ENCODE measurements at places on chromosomes 7 and 10.

DNA sequence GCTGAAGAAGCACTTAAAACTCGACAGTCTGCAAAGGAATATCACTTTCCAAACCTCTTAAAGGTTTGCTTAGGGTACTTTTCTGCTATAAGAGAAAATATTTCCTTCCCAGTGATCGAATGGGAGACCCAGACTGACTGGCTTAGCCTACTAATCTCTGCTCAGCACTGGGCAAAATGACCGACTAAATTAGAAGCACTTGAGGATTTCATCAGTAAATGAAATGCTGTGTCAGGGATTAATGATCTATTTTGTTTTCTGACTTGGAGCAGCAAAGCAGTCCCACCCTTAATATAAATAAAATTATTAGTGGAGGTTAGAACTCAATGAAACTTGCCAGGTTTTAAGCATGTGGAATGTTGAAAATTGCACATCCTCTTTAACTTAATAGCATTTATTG is 411.6 kb downstream of the NEBL start:
- no peak for DNase-seq

DNA sequence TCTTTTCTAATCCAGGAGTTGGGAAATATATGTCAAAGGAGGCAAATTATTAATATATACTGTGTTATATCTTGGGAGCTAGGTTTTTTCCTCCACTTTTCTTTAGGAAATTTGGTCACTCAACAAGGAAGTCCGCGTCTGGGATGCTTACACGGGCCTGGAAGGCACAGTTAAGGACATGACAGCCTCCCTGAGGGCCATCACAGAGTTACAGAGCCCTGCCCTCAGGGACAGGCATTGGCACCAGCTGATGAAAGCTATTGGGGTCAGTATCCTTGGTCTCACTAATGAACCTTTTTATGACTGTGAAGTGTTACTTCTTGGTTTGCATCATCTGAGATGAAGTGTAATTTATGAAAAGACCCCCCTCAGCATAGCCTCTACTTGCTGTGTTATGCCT is 74.7 kb downstream of the DNAH11 start:
- DNase-seq = no peak

GRCh38 chr7:151683615-151684407 is 164.1 kb upstream of the RHEB start:
- DNase-seq = no peak

- no peak for DNase-seq
Measured at GRCh38 chr10:18222866-18223265, 82.6 kb downstream of the CACNB2 start.

DNA sequence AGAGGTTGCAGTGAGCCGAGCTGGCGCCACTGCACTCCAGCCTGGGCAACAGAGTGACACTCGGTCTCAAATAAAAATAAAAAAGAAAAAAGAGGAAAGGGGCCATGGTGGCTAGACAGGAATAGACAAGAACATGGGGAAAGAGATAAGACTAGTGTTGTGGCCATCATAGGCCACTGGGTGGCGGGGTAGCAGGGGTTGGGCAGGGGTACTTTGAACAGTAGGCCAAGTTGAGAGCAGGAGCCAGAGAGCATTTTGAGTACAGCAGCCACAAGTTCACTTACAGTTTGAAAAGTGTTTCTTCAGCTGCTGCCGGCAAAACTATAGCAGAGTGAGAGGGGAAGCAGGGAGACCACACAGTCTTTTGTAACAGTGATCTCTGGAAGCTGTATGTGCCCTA is 656.0 kb downstream of the CNTNAP2 start:
- peak; percentile 11 for DNase-seq

- DNase-seq = no peak
Measured at GRCh38 chr10:48589266-48589665, 15.6 kb downstream of the ARHGAP22 start.

- no peak for DNase-seq
Measured at GRCh38 chr7:39948375-39948955, 1.6 kb upstream of the CDK13 start.

- no peak for DNase-seq
Measured at GRCh38 chr7:130505753-130506152, 13.9 kb downstream of the MEST start.

DNA sequence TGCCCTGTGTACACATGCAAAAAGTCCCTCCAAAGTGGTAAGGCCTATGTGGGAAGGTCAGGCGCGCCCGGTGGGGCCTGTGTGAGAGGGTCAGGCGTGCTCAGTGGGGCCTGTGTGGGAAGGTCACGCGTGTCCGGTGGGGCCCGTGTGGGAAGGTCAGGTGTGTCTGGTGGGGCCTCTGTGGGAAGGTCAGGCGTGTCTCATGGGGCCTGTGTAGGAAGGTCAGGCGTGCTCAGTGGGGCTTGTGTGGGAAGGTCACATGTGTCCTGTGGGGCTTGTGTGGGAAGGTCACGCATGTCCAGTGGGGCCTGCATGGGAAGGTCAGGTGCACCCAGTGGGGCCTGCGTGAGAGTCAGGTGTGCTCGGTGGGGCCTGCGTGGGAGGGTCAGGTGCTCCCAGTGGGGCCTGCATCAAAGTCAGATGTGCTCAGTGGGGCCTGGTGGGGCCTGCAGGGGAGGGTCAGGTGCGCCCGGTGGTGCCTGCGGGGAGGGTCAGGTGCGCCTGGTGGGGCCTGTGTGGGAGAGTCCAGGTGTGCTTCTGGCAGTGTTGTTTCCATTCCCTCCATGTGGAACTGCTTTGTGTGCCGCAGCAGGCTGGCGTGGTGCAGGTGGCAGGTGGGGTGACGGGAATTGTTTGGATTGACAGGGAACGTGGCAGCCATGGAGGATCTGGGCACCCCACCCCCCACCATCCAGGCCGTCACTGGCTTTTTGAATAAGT is 15.4 kb downstream of the LRRC27 start:
- DNase-seq = no peak

GRCh38 chr7:74012842-74013249 is 15.1 kb upstream of the ELN start:
- DNase-seq = no peak

DNA sequence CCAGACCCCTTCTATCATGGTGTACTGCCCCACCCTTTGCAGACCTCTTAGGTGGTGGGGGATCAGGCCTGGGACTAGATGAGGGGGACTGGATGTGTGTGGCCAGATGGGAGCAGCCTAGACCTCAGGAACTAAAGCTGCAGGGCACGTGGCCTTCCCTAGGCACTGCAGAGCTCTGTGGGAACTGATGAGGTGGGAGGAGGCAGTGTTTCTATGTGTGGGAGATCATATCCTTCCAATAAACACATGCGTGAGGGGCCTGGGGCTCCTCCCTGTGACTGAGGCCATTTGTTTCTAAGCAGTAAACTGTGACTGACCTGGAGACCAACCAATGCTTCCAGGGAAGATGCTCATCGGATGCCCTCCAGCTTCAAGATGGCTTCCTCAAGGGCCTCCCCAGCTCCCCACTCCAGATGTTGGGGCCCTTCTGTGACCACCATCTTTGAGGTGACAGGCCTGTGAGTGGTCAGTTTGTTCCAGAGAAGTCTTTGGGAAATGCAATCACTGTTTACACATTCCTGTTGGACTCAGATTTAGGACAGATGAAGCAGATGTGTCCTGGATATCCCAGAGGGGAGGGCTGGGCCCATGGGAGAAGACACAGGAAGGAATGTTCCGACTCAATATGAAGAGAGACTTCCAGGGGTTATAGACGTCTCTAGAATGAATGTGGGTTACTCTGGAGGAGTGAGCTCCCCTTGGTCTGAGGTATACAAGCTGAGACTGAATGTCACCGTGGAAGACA is 23.6 kb upstream of the ZCCHC24 start:
- DNase-seq = no peak

DNA sequence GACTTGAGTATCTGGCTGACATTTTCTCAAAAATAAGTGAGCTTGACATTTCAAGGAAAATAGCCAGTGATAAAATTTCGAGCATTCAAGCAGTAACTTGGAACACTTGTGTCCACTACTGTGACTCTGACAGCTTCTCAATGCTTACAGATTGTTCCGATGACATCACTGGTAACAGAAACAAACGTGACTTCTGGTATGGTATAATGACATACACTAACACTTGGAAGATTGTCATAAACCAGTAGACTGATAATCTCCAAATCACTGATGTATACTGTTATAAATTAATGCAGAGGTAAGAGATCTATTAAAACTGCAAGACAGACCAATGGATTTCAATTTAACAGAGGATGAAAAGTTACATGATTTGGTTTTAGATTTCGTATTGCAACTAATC is 6.5 kb downstream of the MINDY3 start:
- no peak for DNase-seq

GRCh38 chr10:74011770-74012169 is 13.9 kb downstream of the VCL start:
- no peak for DNase-seq
